ENCODE measurements at places on chromosomes 2 and 18.

GRCh38 chr2:96788442-96789244 is 27.4 kb upstream of the CNNM3 start:
- no peak for DNase-seq

DNA sequence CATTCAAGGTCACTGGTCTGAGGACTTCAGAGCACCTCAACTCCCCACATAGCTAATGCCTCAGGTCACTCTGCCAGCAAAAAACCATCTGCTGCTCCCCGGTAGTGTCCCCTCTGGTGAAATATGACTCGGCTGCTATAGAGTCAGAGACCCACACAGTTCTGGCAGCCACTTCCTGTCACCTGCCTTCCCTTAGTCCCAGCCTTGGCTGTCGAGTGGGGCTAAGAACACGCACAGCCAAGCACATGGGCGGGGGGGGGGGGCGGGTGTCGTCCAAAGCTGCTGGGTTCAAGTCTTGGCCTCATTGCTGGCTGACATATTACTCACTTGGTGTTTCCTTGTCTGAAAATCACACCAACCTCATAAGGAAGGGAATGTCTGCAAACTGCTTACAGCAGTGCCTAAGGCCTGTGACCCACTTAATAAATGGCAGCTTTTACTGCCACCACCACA is 37.5 kb downstream of the POLR1A start:
- peak; percentile 15 for DNase-seq

- no peak for DNase-seq
These were observed 742.0 kb upstream of the LRRTM4 start for GRCh38 chr2:78264130-78264529.

DNA sequence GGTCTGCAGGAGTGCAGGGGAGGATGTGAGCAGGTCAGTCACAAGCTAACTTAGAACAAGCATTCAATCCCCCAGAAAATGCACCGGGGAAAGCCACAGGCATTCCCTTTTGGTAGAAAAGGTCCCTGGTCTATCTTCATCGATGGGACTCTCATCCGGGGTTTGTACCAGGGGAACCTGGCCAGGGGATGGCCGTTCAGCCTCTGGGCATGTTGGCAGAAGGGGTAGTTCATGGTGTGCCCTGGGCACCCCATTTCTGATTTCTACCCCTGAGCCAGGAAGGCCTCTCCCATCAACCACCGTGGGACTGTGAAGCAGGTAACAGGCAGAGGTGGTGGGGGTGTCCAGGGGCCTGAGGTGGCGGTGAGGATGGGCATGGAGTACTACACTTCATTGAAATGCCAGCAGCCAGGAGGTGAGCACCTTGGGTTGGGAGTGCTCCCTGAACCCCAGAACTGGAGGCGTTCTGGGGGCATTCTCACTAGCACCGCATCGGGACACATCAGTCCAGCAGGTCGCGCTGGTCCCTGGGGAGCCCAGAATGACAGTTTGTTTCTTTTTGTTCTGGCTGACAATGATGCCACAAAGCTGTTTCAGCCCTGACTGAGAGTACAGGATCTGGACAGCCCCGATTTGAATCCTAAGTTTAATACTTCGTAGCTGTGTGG is 172.3 kb downstream of the SMAD7 start:
- no peak for DNase-seq

GRCh38 chr18:50622865-50623393 is 63.0 kb downstream of the MAPK4 start:
- DNase-seq = no peak

DNA sequence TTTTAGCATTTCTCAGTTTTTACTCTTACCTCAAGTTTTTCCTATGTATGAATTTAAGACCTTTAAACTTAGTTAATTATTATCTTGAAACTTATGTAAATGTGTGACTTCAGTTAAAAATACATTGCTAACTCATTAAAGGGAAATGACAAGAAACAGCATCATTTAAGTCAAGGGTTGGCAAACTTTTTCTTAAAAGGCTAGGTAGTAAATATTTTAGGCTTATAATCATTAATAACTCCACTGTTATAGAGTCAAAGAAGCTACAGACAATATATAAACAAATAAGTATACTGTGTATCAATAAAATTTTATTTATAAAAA is 259.7 kb upstream of the RBMS1 start:
- DNase-seq = no peak

DNA sequence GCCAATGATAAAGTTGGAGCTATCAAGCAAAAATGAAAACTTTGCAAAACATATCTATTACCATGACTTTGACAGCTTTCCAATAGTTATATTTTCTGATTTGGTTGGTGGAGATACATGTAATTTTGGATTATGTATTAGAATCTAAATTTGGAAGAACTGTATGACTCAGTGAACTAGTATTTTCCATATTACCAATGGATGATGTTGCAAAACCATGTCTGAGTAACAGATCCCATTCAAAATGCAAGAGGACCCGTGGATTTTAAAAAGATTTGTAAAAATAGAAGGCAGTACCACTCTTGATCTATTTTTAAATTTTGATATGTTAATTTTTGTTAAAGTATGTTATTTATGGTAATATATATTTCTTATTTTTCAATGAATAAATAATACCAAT is 83.0 kb downstream of the TAF4B start:
- no peak for DNase-seq

- DNase-seq = no peak
These were observed 21.3 kb upstream of the COPS8 start for GRCh38 chr2:237064203-237065070.

- no peak for DNase-seq
These were observed 408.1 kb downstream of the THSD7B start for GRCh38 chr2:137173463-137173862.

- DNase-seq = no peak
These were observed 701.6 kb upstream of the ZEB2 start for GRCh38 chr2:145221516-145221915.

DNA sequence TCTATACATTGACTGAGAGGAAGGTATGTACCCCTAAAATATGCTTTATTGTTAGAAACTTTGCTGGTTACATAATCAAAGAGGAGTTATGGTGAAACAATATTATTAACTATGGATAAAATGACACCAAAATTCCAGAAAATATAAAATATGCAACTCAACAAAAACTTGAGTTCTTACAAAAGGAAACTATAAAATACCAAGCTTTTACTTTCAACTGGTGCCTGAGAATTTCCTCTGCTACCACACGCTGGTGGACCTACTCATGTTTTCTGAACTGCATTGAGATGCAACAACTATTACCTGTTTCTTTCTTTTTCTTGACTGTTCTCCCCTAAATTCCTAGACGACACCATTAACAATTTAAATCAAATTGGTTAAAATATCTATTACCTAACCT is 8.2 kb upstream of the NFE2L2 start:
- DNase-seq = no peak

- DNase-seq = no peak
These were observed 19.0 kb downstream of the NABP1 start for GRCh38 chr2:191696966-191697365.

Measured in activated CD8-positive, alpha-beta memory T cell treated with anti-CD3 and anti-CD28 coated beads for 4 hours (primary cell).